Stimulated activated CD8-positive, alpha-beta memory T cell treated with anti-CD3 and anti-CD28 coated beads, Interleukin-7, amount 100 ng/mL, for 1 hour (primary cell): ENCODE measurements at places on chromosomes 3 and 15.

DNA sequence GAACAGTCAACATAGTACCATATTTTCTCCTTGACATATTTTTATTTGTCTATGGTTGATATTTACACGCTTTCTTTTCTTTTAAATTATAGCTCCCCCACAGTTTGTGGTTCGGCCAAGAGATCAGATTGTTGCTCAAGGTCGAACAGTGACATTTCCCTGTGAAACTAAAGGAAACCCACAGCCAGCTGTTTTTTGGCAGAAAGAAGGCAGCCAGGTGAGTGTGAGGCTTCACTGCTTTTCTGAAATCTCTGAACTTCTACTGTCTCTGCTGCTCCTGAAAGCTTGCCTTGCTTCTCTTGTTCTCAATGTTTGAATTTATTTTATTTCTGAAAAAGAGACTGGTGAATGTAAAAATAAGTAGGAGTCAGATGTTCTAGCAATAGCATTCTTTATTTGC lies 506.3 kb downstream of the ROBO2 start:
- no peak for DNase-seq

DNA sequence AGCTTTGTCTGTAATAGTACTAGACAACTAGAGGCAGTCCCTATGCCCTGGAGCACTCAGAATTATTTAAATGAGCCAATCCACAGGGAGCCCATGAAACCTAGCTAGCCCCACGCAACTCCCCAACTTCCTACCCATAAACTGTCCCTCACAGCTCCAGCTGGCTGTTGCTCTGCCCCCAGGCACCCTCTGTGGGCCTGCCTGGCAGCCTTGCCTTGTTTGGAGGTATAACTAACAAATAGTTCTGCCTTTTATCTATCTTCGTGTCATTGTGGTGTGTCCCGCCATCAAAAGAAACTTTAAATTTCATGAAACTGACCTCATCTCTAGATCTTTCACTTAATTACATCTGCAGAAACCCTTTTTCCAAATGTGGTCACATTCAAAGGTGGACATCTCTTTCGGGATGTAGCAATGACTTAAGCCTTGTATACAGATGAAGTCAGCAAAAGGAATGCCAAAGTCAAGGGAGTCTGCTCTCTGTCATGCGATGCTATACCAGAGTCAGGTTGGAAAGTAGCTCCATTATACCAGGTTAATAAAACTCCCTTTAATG lies 1.8 kb upstream of the RTP3 start:
- no peak for DNase-seq

GRCh38 chr15:42206406-42206805 lies 1.7 kb downstream of the VPS39 start:
- no peak for DNase-seq

DNA sequence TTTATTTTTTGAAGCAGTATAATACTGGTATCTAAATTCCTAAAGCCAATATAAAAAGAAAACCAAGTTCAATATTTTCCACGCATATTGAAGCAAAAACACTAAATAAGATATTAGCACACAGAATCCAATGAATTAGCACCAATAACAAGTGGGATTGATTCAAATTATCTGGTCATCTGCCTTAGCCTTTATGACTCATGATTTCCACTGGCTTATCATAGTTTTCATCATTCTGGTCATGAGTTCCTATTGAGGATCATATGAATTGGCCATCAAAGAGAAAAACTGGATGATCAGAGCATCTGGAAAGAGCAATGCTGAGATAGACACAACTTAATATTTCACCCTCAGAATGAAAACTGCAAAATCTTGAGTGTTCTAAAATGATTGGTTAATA lies 809.9 kb downstream of the MCTP2 start:
- DNase-seq = no peak

DNA sequence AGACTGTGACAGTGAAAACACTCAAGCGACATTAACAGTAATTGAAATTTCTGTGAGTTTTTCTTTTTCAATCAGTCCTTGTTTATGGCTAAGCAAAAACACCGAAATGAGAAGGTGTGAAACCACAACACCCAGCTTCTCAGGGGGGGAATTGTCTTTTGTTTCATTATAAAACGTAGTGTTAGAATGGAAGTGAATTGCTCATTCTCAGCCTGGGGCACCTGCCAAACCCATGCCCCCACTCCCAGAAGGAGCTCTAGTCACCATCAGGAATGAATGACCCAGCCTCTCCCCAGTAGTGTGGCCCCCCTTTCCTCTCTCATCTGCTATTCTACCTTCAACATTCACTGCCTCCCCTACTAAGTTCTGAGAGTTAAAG lies 185.8 kb upstream of the CFAP20DC start:
- no peak for DNase-seq

DNA sequence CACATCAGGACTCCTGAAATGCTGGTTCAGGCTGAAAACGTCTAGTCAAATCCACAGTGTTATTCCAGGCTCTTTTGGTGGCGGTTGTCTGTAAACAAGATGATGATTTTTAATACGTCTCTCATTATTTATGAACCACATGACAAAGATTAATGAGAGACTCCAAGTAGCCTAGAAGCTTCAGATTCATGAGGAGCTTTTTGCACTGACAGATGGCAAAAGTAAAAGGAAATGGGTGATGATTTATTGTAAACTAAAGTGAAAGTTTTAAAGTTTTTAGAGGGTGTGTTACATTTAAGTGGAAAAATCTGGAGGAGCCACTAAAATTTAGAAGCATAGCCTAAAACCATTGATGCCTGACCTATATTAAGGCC lies 77.0 kb downstream of the BBX start:
- DNase-seq = no peak

DNA sequence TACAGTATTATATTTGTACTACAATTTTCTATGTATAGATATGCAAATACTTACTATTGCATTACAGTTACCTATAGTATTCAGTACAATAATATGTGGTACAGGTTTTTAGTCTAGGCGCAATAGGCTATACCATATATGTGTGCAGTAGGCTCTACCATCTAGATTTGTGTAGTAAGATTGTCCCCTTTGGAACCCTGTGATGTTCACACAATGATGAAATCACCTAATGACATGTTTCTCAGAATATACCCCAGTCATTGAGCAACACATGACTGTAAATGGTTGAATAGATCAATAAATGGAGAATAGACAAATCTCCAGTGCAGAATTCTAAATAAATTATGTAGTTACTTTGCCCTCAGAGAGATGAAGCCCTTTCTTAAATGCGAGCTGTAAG lies 17.6 kb upstream of the TMC3 start:
- DNase-seq = no peak

- no peak for DNase-seq
Measured at GRCh38 chr3:195348426-195349115, 77.6 kb upstream of the XXYLT1 start.

DNA sequence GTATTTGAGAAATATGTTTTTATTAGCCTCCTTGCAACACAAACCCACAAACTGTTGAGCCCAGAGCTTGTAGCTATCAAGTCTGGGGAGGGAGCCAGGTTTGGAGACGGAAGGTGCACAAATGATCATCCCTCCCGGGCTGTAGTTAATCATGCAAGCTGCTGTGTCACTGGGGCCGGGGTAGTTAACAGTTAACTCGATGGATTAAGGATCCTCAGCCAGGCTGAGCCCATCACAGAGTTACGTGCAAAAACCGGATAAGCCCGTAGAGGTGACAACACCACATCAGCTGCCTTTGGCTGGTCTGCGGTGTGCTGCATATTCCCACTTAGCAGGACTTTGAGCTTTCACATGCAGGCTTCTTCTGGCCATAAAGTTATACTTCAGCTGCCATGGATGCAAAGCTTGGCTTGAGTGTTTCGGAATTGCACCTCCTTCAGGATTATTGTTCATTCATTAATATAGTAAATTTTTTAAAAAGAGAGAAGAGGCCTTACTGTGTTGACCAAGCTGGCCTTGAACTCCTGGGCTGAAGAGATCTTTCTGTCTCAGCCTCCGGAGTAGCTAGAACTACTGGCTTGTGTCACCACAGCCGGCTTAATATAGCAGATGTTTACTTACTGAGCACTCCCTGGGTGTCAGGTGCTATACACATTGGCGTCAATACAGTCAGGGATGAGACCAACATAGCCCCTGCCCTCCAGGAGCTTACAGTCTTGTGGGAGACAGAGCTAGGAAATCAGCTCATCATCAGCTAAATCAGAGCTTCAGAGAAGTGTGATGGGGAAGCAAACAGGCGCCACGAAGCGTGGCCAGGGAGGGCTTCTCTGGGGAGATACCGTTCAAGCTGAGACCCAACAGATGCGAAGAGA lies 226.8 kb upstream of the BHLHE40 start:
- no peak for DNase-seq

DNA sequence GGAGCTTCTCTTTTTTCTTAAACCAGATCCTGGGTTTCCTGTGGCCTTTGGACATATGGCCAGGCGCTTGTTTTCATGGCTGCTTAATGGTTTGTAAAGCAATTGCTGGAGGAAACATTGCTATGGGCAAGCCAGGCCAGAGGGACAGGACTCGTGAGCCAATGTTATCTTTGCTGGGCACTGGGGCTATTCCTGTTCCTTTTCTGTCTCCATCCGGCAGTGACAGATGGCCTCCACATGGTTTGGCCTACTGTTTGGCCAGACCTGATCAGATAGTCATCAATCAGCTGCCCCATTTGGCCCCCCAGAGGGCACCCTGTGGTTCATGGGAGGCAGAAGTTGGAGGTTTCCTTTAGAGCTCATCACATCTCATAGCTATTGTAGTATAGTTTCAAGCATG lies 326.1 kb upstream of the ROPN1 start:
- no peak for DNase-seq

DNA sequence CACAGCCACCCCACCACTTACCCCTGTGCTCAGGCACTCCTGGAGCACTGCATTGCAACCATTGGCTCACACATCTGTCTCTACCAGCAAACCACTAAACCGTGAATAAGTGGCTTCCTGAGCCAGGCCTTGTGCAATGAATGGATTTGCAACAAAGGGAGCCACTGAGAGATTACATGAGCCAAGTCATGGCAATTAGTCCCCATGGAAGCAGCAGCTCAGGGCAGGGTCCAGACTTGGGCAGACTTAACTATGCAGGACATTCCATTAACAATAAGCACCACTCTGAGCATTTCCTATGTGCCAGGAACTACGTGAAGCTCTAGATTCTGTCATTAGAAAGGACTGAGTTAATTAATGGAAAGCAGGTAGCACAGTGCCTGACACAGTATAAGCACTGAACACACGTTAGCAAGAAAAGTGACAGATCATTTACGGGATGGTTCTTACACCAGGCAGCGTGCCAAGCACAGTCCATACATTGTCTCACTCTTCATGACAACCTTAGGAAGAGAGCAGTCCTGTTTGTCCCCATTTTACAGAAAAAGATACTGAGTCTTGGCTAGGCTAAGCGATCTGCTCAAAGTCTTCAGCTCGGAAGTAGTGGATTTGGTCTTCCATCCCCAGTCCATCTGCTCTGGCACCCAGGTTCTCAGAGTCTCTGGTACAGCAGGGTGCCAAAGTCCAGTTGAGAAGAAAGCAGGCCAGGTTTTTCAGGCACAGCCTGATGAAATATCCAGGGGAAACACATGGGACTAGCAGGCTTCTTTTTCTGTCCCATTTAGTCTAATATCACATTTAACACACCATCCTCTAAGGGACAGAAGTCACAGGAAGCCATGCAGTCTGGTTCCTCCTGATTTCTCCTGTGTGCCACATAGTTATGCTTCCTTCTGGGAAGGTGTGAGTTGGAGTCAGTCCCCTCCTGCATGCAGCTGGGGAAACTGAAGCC lies 44.1 kb downstream of the LIPC start:
- DNase-seq = no peak

GRCh38 chr3:52763466-52763865 lies 7.3 kb downstream of the NEK4 start:
- DNase-seq = no peak

DNA sequence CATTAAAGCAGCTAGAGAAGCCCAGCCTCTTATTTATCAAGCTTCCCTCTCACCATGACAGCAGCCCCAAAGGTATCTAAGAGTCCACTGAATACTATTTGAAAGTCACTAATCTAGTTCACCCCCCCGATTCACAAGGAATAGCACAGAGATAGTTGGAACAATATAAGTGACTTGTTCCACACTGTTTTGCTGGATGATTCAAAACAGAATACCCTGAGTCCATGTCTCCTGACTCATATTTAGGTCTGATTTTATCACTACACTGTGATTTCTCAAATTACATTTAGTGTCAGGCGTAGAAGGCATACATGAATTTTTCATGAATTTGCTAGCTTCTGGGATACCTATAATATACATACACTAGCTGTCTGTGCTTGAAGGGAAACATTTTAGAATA lies 18.7 kb upstream of the EOGT start:
- no peak for DNase-seq

DNA sequence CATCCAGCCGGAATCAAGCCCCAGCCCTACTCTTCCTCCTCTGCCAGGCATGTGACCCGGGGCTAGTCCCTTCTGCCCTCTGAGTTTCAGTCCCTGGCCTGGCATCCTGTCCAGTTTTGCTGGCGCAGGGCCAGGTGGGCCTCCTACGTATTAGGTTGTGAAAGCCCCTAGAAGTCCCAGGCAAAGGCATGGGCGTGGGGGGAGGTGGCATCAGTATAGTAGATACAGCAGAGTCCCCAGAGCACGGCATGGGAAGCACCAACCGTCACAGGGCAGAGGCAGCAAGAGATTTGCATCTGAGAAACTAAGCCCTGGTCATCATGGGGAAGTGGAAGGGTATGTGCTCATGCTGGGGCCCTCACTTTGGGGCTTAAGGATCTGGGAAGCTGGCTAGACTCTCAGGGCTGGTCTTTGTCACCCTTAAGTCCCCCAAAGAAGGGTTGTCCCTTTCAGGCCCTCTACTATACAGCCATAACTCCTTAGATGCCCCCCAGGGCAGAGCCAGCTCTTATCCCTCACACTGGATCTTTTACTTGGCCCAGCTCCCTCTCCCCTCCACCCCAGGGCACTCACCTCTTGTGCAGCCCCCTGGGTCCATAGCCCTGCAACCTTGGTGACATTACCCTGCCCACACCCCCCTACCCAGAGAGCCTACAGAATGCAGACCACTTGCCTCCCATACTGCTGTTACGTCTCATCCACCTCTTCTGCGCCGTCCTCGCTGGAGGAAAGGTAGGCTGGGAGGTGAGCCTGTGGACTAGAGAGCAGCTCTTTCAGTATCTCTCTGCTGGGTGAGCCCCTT lies 11.3 kb downstream of the NBEAL2 start:
- DNase-seq = no peak

GRCh38 chr3:52784021-52784621 lies 6.7 kb downstream of the ITIH1 start:
- DNase-seq = no peak

GRCh38 chr15:79283252-79284048 lies 928 bp downstream of the ANKRD34C start:
- no peak for DNase-seq

DNA sequence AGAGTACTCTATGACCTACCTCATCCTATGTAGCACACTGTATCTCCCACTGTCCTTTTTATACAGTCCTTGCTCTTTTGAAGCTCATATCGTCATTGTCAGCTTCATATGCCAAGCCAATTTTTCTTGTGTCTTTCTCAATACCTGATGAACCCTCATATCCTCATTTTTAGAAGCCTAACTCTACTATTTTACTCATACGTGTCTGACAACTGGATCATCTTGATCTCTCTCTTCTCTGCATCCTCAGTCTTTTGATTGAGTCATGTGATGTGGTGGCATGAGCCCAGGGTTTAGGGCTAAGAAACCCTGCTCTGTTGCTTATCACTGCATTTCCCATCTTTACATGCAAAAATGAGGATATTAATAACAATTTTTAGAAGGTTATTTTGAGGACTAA lies 352.0 kb downstream of the LPP start:
- DNase-seq = no peak

- no peak for DNase-seq
Measured at GRCh38 chr15:80735344-80735743, 40.2 kb downstream of the ABHD17C start.

- no peak for DNase-seq
Measured at GRCh38 chr3:54366007-54366750, 243.8 kb downstream of the CACNA2D3 start.

- no peak for DNase-seq
Measured at GRCh38 chr3:118544458-118544857, 490.2 kb downstream of the IGSF11 start.
